Stimulated activated CD4-positive, alpha-beta T cell treated with anti-CD3 and anti-CD28 coated beads, Interleukin-1b, Interleukin-23, amount 100 ng/mL, for 1 hour (primary cell): ENCODE measurements at places on chromosomes 5 and 9.

DNA sequence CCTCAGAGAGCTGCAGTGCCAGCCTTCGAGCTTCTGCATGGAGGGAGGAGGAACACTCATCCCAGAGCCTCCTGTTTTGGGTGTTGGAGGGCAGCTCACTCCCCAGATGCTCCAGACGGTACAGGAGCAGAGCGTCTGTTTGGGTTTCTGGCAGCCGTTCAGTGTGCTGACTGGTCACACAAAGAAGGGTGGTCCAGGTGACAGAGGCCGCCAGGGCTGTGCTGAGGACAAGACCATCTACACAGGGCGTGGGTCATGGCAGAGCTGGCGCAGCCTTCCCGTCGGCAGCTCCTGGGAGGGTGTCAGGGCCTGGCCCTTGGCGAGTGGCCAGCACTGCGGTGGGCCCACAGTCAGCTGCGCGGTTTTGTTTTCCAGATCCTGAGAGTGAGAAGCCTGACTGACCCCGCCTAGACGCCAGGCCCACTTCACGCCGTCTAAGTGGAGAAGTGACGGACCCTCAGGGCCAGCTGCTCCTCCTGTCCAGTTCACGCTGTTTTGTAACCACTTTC lies 131.4 kb upstream of the FAM120A start:
- no peak for DNase-seq

- no peak for DNase-seq
Measured at GRCh38 chr5:64331597-64332277, 166.1 kb downstream of the RNF180 start.

GRCh38 chr9:94973451-94973941 lies 247.0 kb downstream of the AOPEP start:
- DNase-seq = no peak

DNA sequence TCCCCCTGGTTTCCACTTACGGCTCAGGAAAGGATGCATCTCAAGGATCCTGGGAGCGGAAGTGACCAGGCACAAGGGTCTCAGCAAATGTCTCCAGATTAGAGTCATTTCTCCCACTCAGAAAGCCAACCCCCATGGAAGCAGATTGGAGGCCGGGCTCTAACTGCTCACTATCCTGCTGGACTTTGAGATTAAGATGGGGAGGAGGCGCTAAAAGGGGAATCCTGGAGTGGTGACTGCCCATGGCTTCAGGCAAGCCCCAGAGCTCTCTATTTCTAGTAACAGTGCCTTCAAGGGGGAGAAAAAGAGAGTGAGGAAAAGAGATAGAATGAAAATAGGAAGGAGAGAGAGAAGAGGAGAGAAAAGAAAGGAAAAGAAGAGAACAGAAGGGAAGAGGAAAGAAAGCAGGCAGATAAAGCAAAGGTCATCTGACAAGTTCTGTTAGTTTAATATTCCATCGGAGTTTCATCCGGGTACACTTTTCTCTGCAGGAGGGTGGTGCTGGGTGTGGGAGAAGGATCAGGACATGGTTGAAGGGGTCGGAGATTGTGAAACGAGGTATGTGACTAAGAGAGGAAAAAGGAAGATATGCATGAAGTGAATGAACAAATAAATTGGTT lies at the start of gene AGXT2:
Gene AGXT2 (minus strand): TSS at position 165 of the 620 bp plus-strand sequence. CDS start 57 bp downstream, at position 108.
- no peak for DNase-seq

DNA sequence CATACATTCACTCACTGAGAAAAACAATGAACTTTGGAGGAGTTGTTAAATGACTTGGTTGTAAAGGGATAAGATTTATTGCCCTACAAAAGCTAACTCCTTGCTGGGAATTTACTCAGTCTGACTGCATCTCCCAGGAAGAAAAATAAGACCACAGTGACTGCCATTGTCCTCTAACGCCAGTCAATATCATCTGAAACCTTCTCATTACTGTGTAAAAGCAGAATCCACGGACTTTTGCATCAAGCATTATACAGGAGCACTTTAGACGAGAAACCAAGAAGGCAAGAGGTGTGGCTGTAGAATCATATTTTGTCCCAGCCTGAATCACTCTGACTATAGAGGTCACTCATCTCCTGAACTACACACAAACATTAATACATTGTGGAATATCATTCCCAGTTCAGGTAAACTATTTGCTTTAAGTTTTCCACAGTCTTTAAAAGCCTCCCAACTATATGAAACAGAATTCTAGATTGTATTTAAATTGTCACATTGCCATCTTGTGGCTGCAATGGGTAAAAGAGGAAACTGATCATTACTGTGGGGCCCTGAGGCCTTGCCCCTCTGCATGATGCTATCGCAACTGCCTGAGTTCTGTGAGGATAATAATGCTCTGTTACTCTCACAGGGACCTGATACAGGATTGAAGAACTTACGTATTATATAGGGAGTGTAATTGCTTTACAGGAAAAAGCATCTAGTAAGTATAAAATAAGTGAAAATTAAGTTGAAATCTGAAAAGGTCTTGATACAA lies 142.9 kb downstream of the SLCO4C1 start:
- DNase-seq = no peak

GRCh38 chr5:13212886-13213285 lies 731.6 kb downstream of the DNAH5 start:
- DNase-seq = no peak

GRCh38 chr9:4177970-4178758 lies 121.7 kb downstream of the GLIS3 start:
- DNase-seq = no peak

- DNase-seq = no peak
Measured at GRCh38 chr5:167049043-167049663, 1242.3 kb upstream of the WWC1 start.

GRCh38 chr5:77209495-77210090 lies 887 bp upstream of the PDE8B start:
- no peak for DNase-seq

GRCh38 chr5:42587096-42587723 lies 164.0 kb downstream of the GHR start:
- DNase-seq = no peak

DNA sequence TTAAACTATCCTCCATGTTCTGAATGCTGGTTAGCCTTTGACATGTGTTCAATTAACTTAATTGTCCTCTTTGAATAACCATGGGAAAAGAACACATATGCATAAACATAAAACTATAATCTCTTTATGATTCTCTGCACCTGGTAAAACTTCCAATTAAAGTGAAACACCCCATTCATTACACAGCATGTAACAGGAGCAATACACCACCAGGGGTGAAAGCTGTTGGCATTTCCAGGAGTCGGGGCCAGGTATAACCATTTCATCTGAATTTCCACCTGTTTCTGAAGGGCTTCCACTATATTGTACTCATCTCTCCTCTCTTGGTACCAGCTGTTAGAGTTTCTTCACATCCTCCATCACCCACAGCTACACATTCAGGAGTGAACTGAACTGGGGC lies 303.8 kb downstream of the EDIL3 start:
- no peak for DNase-seq

- no peak for DNase-seq
Measured at GRCh38 chr9:126682928-126683697, 69.4 kb downstream of the LMX1B start.

DNA sequence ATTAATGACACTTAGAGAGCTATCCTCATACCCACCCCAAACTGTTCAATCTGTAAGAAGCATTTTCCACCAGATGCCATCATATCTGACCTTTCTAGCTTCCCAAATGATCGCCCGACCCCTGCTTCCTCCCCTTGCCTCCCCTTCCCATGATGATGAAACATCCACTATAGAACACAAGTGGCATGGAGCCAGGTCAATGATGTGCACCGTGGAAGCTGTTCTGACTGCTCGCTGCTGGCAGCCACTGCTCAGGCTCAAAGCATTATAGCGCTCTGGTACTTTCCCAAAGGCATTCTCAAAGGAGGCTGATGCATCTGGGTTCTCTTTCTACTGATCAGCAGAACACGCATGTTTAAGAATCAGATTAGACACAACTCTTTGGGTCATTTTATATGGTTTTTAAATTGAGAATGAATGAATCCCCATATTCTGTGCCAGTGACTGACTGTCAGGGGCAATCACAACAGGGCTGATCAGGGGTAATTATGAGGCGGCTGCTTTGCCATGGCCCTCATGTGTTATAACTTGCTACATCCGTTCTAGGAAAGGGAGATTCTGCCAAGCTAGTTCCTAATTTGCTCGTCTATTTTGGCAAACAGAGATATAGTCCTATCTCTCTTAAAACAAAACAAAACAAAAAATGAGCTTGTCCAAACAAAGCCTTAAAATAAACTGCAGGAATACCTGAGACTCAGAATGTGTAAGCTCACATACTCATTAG lies 343.7 kb downstream of the ENC1 start:
- DNase-seq = no peak

DNA sequence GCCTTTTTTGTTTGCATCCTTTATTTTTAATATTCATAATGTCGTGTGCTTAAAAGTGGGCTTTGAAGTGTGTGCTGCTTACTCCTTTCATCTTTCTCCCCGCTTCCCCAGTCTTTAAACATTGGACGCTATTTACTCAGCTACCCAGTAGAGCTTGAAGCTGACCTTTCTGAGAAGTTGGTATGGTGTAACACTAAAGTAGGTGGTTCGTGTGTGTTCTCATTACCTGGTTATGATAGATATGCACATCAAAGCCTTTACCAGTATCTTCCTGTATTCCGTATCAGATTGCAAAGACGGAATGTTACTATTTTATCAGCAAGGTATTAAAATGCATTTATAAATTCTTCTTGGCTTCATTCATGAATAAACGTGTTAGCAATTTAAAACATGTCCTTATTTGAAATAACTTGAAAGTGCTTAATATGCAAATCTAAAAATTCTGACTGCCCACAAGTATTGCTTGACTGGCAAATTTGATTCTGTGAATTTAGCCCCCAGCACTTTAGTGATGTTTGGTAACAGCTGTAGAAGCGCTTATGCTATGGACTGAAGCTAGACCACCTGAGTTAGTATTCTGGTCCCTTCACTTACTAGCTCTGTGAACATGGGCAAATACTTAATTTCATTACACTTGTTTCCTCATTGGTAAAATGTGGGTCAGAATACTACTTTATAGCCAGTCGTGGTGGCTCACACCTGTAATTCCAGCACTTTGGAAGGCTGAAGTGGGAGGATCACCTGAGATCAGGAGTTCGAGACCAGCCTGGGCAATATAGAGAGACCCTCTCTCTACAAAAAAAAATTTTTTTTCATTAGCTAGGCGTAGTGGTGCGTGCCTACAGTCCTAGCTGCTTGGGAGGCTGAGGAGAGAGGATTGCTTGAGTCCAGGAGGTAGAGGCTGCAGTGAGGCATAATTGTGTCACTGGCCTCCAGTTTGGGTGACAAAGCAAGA lies 1.7 kb downstream of the RRAGA start:
- no peak for DNase-seq

GRCh38 chr5:175103746-175104145 lies 340.2 kb downstream of the DRD1 start:
- DNase-seq = no peak
